Activated CD8-positive, alpha-beta memory T cell treated with anti-CD3 and anti-CD28 coated beads for 1 hour (primary cell): ENCODE measurements at places on chromosomes 13 and 19.

GRCh38 chr13:90121784-90122183 lies 1225.7 kb upstream of the MIR17HG start:
- no peak for DNase-seq

- no peak for DNase-seq
Measured at GRCh38 chr19:33132021-33132420, at the start of gene WDR88. TSS of gene WDR88 (plus strand) at chr19:33132114. CDS start at chr19:33132170, 56 bp downstream.

- no peak for DNase-seq
Measured at GRCh38 chr19:3783660-3784584, 2.3 kb downstream of the MATK start.

DNA sequence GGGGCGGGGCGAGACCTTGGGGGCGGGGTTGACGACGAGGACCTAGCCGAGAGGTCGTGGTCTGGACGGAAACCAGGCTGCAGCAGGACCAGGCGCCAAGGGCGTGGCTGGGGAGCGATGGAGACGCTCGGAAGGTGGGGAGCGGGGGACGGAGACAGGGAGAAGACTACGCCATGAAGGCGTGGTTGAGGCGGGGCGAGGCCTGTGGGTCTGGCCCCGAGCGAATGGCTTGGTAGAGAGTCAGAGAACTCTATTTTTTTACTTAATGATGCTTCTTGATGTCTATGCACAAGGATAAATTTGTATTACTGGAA lies 674 bp upstream of the FBXL12 start:
- no peak for DNase-seq

DNA sequence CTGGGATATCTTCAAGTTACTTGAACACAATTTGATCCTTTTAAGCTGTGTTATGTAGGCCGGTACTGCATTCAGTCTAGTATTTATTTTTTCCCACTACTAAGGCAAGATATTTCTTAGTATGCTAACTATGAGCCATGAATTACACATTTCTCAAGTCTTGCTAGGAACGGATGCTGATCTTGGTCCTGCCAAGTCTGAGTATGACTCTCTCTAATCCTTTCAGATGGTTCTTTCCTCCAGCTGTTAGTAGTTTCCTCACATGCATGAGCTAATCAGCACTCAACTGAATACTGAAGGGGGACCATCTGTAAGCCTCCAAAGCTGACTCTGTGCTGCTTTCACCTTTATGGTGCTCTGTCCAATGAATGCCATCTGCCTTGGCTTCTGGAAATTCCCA lies 460.3 kb downstream of the KCTD12 start:
- no peak for DNase-seq

- DNase-seq = no peak
Measured at GRCh38 chr13:29020314-29020713, 200.2 kb downstream of the MTUS2 start.

GRCh38 chr19:39438270-39438934 lies 2.7 kb upstream of the RPS16 start:
- no peak for DNase-seq

GRCh38 chr19:30487178-30487577 lies 115.0 kb downstream of the ZNF536 start:
- no peak for DNase-seq

DNA sequence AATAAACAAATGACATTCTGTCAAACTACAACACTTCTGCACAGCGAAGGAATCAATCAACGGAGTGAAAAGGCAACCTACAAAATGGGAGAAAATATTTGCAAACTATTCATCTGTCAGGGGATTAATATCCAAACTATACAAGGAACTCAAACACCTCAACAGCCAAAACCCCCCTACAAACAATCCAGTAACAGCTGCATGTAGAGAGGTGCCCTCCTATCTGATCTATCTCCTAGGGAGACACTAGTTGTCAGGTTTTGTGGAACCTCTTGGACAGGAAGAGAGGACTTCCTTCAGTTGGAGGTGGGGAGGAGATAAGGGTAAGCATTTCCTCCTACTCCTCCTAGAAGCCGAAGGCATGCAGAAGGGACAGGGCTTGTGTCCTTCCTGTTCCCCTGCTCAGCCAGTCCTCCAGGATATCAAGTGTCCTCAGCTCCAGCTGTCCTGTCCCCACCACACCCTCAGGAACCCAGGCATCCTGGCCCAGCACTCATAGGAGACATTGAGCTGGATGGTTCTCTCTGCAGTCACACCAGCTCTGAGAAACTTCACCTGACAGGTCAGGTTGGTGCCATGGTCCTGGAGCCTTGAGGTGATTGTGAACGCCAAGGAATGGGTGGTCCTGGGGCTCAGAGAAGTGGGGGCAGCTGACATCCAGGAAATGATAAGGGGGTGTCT lies 9.8 kb upstream of the SIGLEC8 start:
- no peak for DNase-seq

DNA sequence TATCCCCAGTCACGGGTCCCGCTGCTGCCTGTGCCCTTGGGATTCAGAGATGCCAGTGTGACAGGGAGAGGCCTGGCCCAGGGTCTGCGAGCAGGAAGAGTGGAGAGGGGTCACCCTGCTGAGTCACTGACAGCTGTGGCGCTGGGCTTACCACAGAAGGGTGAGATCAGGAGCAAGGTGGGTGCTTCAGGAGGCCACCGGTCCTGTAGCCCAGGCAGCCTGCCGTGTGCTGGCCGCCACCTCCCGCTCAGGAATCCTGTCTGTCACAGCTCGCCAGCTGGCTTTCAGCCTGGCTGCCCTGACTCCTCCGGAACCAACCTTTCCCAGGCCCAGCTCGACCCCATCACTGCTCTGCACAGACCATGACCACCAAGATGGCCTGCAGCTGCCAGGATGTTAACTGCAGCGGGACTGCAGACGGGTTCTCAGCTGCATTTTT lies 25.3 kb downstream of the NAXD start:
- DNase-seq = no peak

DNA sequence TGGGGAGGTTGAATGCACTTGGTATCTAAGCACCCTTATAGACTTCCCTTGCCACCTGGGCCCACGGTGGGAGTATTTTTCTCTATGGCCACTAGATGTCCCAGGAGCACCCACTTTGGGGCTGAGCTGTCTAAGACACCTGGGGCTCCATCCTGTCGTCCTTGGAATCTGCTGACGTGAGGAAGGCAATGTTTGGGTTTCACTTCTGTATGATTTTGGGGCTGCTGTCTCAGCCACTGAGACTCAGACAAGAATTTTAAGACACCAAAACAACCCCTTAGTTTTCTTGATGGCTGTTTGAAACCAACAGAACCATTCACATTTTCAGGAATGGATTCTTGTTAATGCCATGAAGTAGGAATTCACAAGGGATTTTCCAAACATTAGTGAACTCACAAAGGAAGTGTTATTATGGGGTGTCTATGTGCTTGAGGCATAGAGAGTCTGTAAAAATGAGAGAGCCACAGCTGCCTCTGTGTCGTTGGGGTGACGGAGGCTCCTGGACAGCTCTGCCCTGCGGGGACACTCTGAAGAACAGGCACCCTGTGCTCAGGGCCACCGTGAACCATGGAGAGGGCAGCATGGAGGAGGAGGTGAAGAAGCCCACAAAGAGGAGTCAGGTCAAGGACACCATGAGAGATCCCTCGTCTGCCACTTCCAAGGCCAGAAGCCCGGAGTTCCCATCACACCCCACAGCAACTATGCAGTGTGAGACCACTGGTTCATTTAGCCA lies 106.8 kb upstream of the SPATA13 start:
- peak; percentile 11 for DNase-seq

DNA sequence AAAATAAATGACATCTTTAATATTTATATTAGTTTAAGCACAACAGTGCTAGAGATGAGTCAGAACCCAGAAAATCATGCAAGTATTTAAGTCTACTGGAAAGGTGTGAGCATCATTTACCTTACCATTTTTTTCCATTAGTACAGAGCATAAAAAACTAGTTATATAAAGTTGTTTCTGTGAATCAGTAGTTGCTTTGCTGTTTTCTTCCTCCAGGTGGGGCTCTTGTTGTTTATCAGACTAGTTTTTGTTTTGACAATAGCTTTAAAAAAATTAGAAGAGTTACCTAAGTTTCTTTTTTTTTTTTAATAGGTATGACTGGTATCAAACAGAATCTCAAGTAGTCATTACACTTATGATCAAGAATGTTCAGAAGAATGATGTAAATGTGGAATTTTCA lies 12.7 kb downstream of the SUGT1 start:
- no peak for DNase-seq

- DNase-seq = no peak
Measured at GRCh38 chr13:73776151-73776785, 357.9 kb downstream of the KLF12 start.

GRCh38 chr13:27954406-27954851 lies 14.7 kb downstream of the CDX2 start:
- DNase-seq = no peak

GRCh38 chr13:100547791-100548201 lies 40.8 kb downstream of the GGACT start:
- DNase-seq = no peak

- peak; percentile 65 for DNase-seq
Measured at GRCh38 chr19:17488593-17489391, 18.5 kb downstream of the SLC27A1 start.

- DNase-seq = no peak
Measured at GRCh38 chr13:79287939-79288795, 117.9 kb downstream of the RBM26 start.

DNA sequence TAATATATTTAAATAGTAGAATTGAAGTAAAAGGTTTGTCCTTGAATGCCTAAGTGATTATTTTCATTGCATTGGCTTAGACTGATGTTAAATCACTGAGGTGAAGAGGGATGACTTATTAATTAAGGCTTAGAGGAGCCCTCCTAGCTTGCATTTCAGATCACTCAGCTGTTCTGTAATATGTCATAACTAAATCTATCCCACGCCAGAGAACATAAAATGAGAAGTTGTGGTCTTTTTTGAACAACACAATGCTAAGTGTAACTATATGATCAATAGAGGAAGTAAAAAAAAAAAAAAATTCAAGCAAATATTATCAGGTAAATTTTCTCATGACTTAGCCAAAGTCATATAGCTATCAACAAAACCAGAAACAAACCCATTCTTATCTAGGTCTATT lies 752.2 kb downstream of the GPC5 start:
- DNase-seq = no peak

DNA sequence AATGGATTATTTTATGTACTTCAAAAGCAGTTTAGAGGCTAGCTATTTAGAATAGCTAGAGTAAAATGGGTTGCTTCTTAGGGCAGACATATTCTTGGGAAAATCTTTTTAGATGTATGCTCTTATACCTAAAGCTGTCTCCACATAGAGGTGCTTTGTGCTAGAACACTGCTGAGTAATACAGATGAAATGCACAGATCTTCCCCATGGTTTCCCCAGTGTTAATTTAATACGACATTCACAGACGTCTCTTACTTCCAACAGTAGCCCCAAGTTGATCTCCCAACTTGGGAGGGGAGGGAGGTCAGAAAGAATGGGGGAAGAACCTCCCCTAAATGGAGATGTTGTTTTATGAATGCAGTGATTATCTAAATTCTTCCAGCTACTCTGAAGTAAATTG lies 16.9 kb downstream of the NALCN start:
- DNase-seq = no peak

DNA sequence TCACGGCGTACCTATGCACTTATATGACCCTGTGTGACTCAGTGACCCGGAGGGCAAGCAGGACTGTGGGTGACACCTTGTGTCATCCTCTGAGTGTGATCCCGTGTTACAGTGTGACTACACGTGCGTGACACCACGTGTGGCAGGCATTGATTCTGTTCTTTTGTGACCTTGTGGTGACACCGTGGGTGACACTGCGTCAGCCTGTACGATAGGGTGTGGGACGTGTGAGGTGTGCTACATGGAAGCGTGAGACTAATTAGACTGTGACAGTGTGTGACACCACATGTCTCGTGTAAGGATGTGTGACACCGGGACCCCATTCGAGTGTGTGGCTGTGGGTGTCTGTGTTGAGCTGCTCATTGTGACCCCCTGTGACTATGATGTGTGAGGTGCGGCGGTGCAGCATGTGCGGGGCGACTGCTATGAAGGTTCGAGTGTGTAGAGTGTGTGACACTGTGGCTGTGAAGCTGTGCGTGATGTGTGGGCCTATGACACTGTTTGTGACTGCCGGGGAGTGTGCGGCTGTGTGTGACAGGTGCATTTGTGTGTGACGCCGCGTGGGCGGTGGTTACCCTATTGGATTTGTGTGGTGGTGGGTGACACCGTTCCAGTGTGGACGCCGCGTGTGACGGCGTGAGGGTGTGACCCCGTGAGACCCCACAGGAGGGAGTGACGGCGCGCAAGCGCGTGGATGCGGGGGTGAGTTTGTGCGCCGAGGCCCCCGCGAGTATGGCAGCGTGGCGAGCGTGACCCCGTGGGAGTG lies 399 bp upstream of the SPTBN4 start:
- DNase-seq = no peak

DNA sequence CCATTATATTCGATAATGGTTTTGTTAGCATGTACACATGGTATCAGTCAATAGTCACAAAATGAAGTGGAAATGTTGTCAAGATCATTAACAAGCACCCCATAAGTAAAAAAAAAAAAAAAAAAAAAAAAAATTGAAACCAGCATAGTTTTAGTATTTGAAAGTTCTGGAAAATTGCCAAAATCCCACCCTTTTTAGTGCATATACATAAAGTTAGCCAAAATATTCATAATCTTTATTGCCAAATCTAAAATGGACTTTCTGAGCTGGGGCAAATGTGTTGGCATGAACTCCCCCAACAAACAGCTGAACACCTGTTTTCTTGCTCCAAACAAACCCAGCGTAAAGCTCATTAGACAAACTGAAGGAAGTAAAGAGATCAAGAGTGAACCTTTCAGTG lies 73.9 kb downstream of the MZT1 start:
- no peak for DNase-seq

GRCh38 chr19:6690160-6690885 lies 20.4 kb upstream of the TNFSF14 start:
- no peak for DNase-seq

DNA sequence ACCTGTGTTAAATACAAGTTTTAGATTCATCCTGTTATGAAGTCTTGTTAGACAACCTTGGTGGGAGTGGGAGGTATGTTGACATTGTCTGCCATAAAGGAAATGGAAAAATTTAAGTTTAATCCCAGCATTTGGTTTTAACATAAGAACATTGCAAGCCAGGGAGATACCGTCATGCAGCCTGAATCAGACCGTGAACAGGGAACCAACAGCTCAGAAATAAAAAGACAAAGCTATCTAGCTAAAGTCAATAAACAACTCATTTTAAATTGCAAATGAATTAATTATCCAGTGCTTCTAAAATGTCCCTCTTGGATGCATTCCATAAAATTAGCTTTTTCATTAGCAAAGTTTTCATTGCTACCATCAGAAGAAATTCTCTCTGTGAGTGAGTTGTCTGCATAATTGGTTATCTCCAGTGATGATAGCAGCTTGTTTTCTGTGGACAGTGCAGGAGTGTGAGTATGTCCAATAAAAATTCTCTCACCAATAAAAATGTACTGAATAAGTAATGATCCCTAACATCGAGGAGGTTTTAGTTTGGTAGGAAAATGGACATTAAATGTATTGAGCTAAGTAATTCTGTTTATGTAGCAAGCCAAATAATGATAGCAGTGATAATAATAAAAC lies 170.6 kb upstream of the TMTC4 start:
- no peak for DNase-seq
